ENCODE measurements at places on chromosomes 11 and 22. TPM values are rescaled to one million over a fixed set of nuclear protein-coding genes. Genes with fewer than 3 reads are reported as not detected.

Gene A4GALT
- 0.38 TPM for total RNA-seq

Gene LIMK2
- 25.5 TPM for total RNA-seq

GRCh38 chr11:71418643-71419042 lies 29.6 kb downstream of the DHCR7 start:
- DNase-seq = peak; percentile 42

DNA sequence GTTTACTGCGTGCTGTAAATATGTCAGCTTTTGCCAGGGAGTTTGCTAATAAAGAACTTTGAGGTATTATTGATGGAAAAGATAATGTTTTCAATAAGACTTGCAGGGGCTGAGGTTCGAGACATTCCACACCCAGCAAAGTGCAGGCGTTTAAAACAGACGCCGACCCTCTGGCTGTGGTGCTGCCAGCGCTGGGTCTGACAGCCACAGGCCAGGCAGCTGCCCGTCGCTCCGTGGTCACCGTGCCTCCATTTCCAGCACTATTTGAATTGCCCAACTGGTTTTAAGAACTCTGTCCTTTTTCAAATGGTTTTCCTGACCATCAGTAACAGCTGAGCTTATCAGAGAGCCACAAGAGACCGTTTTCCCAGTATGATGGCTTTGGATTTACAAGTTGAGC lies 28.1 kb upstream of the ALX4 start:
- DNase-seq = no peak

- DNase-seq = no peak
These were observed 32.2 kb upstream of the TRIM29 start for GRCh38 chr11:120169981-120170698.

DNA sequence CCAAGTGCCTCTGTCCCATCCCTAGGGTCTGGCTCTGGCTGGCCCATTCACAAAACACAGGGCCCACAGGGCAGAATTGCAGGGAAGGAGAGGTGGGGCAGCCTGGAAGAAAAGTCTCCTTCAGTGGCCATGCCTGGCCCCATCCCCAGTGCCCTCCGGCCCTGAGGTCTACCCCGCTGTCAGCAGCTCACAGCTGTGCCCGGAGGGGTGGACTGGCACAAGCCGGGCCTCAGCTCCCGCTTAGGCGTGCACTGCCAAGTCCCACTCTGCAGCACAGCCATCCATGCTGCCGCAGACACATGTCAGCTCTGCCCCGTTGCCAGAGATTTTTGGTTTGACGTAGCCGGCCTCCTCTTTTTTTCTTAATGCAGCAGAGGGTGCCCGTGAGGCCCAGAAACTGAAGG lies 3.9 kb upstream of the SCN2B start:
- DNase-seq = peak; percentile 35
